ENCODE measurements at places on chromosomes 2 and 18.

DNA sequence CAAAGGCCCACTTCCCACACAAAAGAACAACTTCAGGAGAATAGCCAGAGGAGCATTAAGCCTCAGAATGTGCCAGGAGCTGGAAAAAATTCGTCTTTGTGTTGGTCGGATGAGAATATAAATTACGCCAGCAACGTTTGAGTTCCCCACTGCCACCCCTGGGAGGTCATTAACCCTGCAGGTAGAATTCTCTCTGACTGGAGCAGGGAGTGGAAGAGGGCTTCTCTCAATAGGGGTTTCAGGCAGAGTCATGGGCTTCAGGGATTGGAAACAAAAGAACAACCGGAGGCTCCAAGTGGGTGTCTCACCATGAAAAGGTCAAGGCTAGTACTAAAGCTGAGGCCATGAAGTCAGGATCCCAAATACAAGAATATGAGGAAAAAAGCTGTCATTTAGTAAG lies 69.0 kb upstream of the DDX18 start:
- no peaks in the 10 kb centered on the region for H3K27me3 ChIP-seq
- no peak overlapping the region for H3K27ac ChIP-seq
- no peaks in the 10 kb centered on the region for H3K36me3 ChIP-seq
- H3K4me3 ChIP-seq: no peak overlapping the region
- no peak for DNase-seq
- H3K4me1 ChIP-seq: no peaks in the 10 kb centered on the region

DNA sequence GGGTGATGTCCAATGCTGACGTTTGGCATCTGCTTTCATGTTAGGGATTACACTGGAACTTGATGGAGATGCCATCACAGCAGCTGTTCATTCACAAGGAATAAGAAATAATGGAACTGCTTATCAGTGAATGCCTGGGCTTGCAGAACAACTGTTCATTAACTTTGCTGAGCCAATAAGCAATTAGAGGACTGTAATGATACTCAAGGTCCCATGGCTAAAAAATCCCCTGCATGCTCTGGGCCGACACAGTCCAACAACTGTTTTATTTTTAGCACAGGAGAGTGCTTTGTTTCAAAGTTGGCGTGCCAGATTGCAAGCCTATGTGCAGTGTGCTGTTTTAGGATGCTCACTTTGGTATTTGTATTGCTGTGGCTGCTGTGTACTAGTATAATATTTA lies 408.0 kb upstream of the RGPD4 start:
- no peak for DNase-seq
- no peaks in the 10 kb centered on the region for H3K27me3 ChIP-seq
- H3K36me3 ChIP-seq: no peaks in the 10 kb centered on the region
- no peak overlapping the region for H3K27ac ChIP-seq
- H3K4me3 ChIP-seq: no peak overlapping the region
- H3K4me1 ChIP-seq: no peaks in the 10 kb centered on the region

GRCh38 chr2:102315921-102316320 lies 4.6 kb downstream of the IL1RL1 start:
- no peak for DNase-seq
- H3K4me1 ChIP-seq: peaks cover 12% of the 10 kb centered on the region
- no peaks in the 10 kb centered on the region for H3K27me3 ChIP-seq
- no peak overlapping the region for H3K4me3 ChIP-seq

GRCh38 chr2:127910415-127910814 lies 24.7 kb upstream of the AMMECR1L start:
- DNase-seq: no peak
- H3K27ac ChIP-seq: no peak overlapping the region
- no peaks in the 10 kb centered on the region for H3K4me1 ChIP-seq
- no peak overlapping the region for H3K4me3 ChIP-seq
- no peaks in the 10 kb centered on the region for H3K36me3 ChIP-seq

DNA sequence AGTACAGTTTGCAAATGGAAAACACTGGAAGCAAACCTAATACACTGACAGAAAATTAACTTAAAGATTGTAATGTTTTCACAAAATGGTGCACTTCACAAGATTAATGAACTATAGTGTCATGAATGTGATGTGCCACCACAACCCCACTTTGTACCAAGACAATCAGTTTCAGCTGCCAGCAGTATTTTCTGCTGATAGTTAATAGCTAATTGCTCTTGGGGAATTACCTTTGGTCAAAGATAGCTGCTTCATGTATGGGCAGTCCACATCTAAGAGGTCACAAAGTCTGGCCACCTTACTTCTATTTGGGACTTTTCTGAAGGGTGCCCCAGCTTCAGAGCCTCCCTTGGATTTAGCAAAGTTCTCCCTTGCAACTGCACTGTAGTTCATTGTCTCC lies 254.0 kb downstream of the CALCRL start:
- H3K27me3 ChIP-seq: no peaks in the 10 kb centered on the region
- no peaks in the 10 kb centered on the region for H3K4me1 ChIP-seq
- no peak overlapping the region for H3K27ac ChIP-seq
- no peaks in the 10 kb centered on the region for H3K36me3 ChIP-seq

DNA sequence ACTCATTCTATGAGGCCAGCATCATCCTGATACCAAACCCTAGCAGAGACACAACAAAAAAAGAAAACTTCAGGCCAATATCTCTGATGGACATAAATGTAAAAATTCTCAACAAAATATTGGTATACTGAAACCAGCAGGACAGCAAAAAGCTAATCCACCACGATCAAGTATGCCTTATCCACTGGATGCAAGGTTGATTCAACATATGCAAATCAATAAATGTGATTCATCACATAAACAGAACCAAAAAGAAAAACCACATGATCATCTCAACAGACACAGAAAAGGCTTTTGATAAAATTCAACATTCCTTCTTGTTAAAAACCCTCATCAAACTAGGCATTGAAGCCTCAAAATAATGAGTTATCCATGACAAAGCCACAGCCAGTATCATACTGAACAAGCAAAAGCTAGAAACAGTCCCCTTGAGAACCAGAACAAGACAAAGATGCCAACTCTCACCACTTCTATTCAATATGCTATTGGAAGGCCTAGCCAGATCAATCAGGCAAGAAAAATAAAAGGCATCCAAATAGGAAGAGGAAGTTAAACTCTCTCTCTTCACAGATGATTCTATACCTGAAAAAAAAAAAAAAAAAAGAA lies 45.3 kb downstream of the RTTN start:
- peaks cover 63% of the 10 kb centered on the region for H3K36me3 ChIP-seq
- DNase-seq: no peak
- H3K27me3 ChIP-seq: no peaks in the 10 kb centered on the region
- H3K27ac ChIP-seq: no peak overlapping the region
- H3K4me1 ChIP-seq: peaks cover 11% of the 10 kb centered on the region

DNA sequence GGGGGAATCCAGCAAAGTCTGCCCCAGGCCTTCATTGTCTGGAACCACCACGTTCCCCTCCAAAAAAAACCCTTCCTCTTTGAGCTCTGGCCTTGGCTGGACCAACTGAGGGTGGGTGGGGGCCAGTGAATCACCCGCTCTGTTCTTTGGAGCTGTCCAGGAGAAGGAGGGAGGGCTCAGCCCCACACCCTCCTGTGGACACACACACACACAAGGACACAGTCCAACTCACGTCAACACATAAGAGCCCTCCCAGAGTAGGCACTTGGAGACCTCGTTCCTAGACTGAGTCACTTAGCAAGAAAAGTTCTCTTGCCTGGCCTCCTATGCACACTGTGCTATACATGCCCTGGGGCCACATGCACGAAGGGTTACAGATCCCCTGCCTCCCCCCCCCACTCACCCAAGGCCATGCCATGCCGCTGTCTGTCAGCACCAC lies 1.2 kb upstream of the TNS1 start:
- H3K4me3 ChIP-seq: no peak overlapping the region
- H3K27me3 ChIP-seq: peaks cover 11% of the 10 kb centered on the region
- H3K4me1 ChIP-seq: no peaks in the 10 kb centered on the region
- H3K27ac ChIP-seq: no peak overlapping the region
- no peaks in the 10 kb centered on the region for H3K36me3 ChIP-seq

GRCh38 chr2:85011747-85012146 lies 40.8 kb downstream of the KCMF1 start:
- H3K4me3 ChIP-seq: no peak overlapping the region
- H3K36me3 ChIP-seq: peaks cover 31% of the 10 kb centered on the region
- H3K27me3 ChIP-seq: no peaks in the 10 kb centered on the region

Data from activated CD4-positive, alpha-beta T cell treated with anti-CD3 and anti-CD28 coated beads, Interleukin-2, amount 10 ng/mL, durations not matched to agents 7 days and 5 days (primary cell).